ENCODE measurements at places on chromosomes 3 and 15. TPM values are rescaled to one million over a fixed set of nuclear protein-coding genes. Genes with fewer than 3 reads are reported as not detected.

GRCh38 chr3:129004639-129005295, 3.7 kb downstream of the EFCC1 start:
- DNase-seq: no peak

GRCh38 chr3:160953686-160954085, 151.5 kb downstream of the B3GALNT1 start:
- no peak for DNase-seq

DNA sequence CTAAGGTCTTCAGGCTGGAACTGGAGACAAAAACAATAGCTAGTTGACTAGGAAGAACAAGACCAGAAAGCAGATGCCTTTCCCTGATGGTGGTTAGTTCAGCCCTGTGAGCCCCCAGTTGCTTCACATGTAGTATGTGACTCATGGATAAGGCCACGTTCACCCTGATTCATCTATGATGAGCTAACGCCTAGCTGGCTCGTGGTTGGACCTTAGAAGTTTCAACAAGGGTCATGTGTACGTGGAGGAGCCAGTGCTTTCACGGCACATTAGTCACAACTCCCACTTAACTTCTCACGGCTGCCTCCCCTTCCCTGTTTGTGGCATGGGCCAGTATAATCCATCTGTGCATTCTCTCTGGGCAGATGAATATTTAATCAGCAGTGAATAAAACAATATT, 20.6 kb downstream of the COL8A1 start:
- peak; percentile 69 for DNase-seq

GRCh38 chr3:41893977-41894376, 67.9 kb downstream of the ULK4 start:
- DNase-seq: peak; percentile 25

GRCh38 chr15:74258456-74259291, 22.5 kb downstream of the CCDC33 start:
- DNase-seq: no peak

DNA sequence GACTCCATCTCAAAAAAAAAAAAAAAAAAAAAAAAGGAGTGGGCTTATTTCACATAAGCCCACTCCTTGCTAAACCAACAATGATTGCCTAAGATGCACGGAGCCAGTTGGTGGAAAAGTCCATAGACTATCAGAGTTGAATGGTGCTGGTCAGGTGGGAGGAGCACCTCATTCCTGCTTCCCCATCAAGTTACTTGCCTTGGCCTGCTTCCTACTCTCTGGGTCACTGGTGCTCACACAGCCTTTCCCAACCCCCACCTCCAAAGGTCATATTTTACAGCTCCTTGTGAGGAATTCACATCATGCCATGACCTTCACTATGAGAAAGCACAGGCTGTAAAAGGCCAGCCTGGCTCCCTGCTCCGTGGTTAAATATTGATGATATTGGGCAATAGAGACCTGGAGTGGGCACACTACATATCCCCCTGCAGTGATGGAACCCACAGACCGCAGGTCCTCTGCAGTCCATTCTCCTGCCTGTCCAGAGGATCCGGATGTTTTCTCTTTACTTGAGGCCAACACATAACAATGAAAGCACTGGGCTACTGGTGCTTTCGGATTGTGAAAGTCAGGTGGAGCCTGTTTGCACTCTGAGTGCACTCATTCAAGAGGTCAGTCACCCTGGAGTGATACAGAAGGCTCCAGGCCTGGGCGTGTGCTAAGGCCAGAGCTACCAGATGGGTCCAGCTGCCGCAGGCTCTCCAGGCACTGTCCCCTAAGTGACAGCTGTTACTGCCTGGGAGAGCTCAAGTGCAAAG, at the start of gene SLC51B:
TSS of gene SLC51B (plus strand) at position 664 of the 758 bp plus-strand sequence. CDS start 4,618 bp downstream, outside the sequence.
- DNase-seq: peak; percentile 25

- DNase-seq: no peak
These were observed 325.8 kb upstream of the NAALADL2 start for GRCh38 chr3:174533286-174533685.

PLA2G4B gene
- total RNA-seq: 1.7 TPM

PIK3CB gene
- 15.2 TPM for total RNA-seq

BFSP2 gene
- total RNA-seq: not detected

ST6GAL1 gene
- total RNA-seq: 14.0 TPM

MYL3 gene
- not detected for total RNA-seq

All from NCI-H460 (cell line).